ENCODE measurements at places on chromosomes 16 and 17. TPM values are rescaled to one million over a fixed set of nuclear protein-coding genes. Genes with fewer than 3 reads are reported as not detected.

The PIK3R6 gene
- not detected for total RNA-seq

- DNase-seq: no peak
These were observed 53.1 kb downstream of the NDE1 start for GRCh38 chr16:15703029-15703736.

The LGALS9 gene
- 1.2 TPM for total RNA-seq

The KRT14 gene
- 7.9 TPM for total RNA-seq

GRCh38 chr16:80672379-80672778 lies 131.6 kb downstream of the DYNLRB2 start:
- DNase-seq: no peak

DNA sequence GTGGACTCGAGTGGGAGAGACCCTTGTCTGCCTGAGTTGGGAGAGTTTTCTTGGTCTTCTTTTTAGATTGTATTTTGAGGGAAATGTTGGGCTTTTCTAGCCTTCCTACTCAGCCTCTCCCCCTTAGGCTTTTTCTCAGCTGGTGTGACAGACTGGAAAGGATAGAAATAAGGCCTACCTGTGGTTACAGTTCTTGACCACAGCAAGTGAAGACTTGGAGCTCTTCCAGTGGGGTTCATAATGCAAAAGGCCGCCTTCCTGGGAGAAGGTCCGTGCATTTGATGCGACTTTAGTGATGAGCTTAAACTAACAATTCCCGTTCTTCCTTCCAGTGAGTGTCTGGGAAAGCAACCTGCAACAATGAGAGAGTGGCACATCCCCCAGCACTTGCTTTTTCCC lies 56.8 kb downstream of the B9D1 start:
- no peak for DNase-seq
